Right cardiac atrium (tissue), 5 donors: ENCODE measurements at places on chromosomes 5 and 9. TPM values are rescaled to one million over a fixed set of nuclear protein-coding genes. Genes with fewer than 3 reads are reported as not detected.

GABRB2 gene
- polyA plus RNA-seq: 0.02 TPM

SH3TC2 gene
- 4.9 TPM for polyA plus RNA-seq

PDE6A gene
- 0.07 TPM for polyA plus RNA-seq

GRXCR2 gene
- polyA plus RNA-seq: 1.1 TPM

TTC39B gene
- polyA plus RNA-seq: 1.00 TPM

LCN12 gene
- polyA plus RNA-seq: 7.0 TPM

TUSC1 gene
- 15.0 TPM for polyA plus RNA-seq

PCDHGC4 gene
- polyA plus RNA-seq: 1.3 TPM

NOXA1 gene
- 4.3 TPM for polyA plus RNA-seq

INSL4 gene
- polyA plus RNA-seq: not detected

TMEM203 gene
- polyA plus RNA-seq: 47.5 TPM

LCN9 gene
- not detected for polyA plus RNA-seq

TAF1L gene
- not detected for polyA plus RNA-seq

ANKRD31 gene
- 0.05 TPM for polyA plus RNA-seq

ROR2 gene
- polyA plus RNA-seq: 20.1 TPM

ADAMTS6 gene
- 0.29 TPM for polyA plus RNA-seq

C9orf50 gene
- not detected for polyA plus RNA-seq

HMCN2 gene
- 6.1 TPM for polyA plus RNA-seq

WNT8A gene
- polyA plus RNA-seq: not detected

KCTD16 gene
- polyA plus RNA-seq: 0.07 TPM

F2RL2 gene
- 0.11 TPM for polyA plus RNA-seq

FST gene
- 3.2 TPM for polyA plus RNA-seq

SHLD3 gene
- 2.6 TPM for polyA plus RNA-seq

CA9 gene
- 1.4 TPM for polyA plus RNA-seq

LAMC3 gene
- 1.4 TPM for polyA plus RNA-seq

CARTPT gene
- 0.29 TPM for polyA plus RNA-seq

TAS2R1 gene
- not detected for polyA plus RNA-seq

ROPN1L gene
- polyA plus RNA-seq: 0.93 TPM

GBGT1 gene
- polyA plus RNA-seq: 7.4 TPM

UBAP2 gene
- 10.2 TPM for polyA plus RNA-seq

NFIB gene
- 22.5 TPM for polyA plus RNA-seq

ORM2 gene
- 0.27 TPM for polyA plus RNA-seq

SLC6A19 gene
- polyA plus RNA-seq: not detected

ZDHHC11 gene
- 5.8 TPM for polyA plus RNA-seq

WDR36 gene
- polyA plus RNA-seq: 4.5 TPM

DIPK1B gene
- 42.7 TPM for polyA plus RNA-seq

GPRIN1 gene
- polyA plus RNA-seq: 0.23 TPM

GOLM1 gene
- polyA plus RNA-seq: 3.8 TPM

SYK gene
- polyA plus RNA-seq: 0.97 TPM

NR4A3 gene
- 57.4 TPM for polyA plus RNA-seq

C5orf58 gene
- 0.68 TPM for polyA plus RNA-seq

SLC25A2 gene
- 0.14 TPM for polyA plus RNA-seq
